ENCODE measurements at places on chromosomes 5 and 9.
A peak's percentile ranks its signal among the peaks of the same experiment; 100 is the strongest.

DNA sequence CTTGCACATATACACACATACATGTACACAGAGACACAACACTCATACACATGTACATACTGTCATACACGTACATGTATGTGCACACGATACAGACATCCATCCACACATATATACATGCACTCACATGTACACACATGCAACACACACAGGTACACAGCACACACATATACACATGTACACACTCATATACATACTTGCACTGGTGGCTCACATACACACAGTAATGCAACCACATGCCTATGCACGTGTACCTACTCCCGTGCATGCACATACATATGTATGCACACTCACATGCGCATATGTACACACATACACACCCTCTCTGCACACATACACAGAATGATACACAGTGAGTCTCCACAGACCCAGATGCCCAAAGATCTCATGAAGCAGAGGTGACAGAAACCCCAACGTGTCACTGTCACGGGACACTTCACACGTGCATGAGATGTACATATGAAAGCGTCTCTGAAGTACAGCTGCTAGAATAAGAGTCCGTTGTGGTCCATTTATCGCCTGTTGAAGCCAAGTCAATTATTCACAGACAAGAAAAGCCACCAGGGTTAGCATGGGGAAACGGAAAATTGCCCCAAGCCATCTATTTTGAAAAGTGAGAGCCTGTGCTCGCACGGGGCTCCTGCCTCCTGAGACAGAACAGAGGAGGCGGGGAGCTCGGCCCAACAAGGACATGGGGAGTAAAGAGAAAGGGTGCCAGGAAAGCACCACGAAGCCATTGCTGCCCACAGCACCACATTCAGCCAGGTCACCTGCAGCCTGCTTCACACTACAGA lies 24.9 kb downstream of the LPCAT1 start:
- DNase-seq = no peak

GRCh38 chr5:149961957-149962409 lies 1.4 kb downstream of the SLC26A2 start:
- peak; percentile 59 for DNase-seq

GRCh38 chr5:83337453-83338035 lies 134.0 kb upstream of the VCAN start:
- DNase-seq = no peak

DNA sequence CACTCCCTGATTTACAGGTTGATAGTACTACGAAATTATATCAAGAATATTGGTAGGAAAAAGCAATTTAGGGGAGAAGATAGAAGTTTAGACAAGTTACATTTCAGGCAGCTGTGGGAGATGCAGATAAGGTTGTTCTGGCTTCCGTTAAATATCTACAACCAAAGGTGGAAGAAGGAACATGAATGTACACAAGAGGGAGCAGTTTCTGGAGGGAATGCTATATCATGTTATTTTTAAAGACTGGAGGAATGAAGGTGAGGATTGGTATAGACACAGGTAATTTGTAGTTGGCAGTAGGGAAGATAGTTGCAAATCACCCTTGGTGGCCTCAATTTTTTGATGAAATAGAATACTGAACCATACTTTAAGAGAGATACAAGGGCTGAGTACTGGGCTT lies 187.3 kb upstream of the NMUR2 start:
- no peak for DNase-seq

DNA sequence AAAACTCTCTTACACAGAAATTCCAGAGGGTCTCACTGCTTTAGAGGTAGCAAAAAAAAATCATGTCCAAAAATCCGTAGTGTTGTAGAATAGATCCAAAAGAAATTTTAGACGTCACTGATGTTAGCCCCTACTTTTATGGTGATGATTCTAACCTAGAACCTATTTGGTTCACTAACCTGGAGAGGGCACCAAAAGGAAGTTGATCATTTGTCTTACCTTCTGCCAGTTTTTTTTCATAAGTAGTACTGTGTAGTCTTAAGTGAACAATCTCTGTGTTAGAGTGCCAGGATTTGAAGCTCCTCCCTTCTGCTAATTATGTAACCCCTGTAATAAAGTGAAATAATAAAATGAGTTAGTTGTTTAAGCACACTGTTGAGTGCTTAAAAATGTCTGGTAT lies 215.2 kb downstream of the SMARCA2 start:
- no peak for DNase-seq

GRCh38 chr5:72035831-72036230 lies 71.4 kb upstream of the MAP1B start:
- no peak for DNase-seq

DNA sequence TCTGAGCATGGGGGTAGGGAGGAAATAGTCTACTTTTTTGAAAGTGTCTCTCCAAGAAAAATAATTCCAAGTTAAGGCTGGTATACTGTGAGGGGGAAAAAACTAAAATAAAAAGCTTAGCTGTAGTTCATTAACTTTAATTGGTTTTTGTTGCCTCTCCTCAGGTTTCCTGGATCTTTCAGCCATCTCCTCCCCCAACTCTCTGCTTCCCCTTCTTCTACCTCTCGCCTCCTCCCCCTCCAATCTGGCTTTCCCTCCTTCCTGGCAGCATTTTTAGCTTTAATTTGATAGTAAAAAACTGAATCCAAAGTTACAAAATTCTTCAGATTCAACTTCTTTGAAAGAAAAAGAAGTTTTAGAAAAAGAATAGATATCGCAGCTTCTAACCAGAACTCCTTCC lies 462.6 kb downstream of the CETN3 start:
- DNase-seq = no peak

- no peak for DNase-seq
Observed at GRCh38 chr5:67142816-67143215, 53.8 kb downstream of the CD180 start.

GRCh38 chr9:78443946-78444345 lies 147.0 kb downstream of the PSAT1 start:
- DNase-seq = no peak

DNA sequence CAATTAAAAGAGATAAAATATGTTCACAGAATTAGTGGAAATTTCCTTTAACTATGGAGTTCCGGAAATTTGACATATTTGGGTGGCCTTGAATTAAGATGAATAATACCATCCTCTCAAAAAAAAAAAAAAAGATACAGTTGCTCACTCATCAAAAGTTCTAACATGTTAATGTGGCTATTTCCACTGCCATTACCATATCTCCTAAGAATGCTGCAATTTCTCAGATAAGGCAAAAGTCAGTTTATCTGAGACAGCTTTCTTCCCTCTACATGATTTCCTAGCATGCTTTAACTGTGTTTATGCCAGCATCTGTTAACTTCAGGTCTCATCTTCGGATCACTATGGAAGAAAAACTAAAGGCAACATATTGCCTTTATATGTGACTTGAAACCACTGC lies 2.6 kb downstream of the FASTKD3 start:
- DNase-seq = no peak

DNA sequence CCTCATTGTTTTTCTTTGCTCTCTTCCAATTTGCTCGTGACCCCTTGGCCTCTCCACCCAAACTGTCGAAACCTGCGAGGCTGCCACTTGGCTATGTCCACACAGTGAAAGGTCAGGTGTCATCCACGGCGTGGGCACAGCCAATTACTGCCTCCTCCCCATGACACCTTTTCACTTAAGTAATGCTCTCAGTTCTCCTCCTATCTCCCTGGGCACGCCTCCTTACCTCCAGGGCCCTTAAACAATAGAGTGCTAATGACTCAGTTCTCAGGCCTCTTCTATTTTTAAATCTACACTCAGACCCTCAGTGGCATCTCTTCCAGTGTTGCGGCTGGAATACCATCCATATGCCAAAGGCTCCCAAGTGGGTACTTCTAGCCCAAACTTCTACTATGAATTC lies 256.8 kb downstream of the ROR2 start:
- DNase-seq = no peak

DNA sequence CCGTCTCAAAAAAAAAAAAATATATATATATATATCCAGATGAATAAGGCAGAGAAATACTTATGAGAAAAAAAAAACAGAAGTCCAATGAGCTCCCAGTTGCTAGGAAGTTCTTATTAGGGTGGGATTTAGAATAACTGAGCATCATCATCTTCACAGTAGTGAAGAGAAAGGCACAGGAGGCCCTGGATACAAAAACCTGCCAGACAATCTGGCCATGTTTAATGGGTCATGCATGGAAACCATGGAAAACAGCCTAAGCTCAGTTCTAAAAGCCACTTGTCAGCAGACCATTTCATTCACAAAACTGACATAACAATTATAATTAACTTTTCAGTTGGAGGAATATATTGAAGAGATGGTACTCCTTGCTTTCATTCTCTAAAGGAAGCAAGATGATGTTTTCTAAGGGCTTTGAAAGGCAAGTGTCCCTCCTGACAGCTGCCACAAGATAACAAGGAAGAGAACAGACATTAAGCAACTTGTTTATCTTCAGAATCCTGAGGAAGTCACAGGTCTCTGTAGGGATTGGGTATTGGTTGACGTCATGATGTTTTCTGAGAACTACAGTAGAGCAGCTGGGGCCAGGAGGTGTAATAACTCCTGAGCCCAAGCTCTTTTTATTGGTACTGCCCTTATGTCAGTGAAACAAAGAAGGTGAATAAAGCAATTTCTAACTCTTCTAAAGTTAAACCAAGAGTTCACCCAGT lies 463.1 kb downstream of the DMAC1 start:
- DNase-seq = no peak

DNA sequence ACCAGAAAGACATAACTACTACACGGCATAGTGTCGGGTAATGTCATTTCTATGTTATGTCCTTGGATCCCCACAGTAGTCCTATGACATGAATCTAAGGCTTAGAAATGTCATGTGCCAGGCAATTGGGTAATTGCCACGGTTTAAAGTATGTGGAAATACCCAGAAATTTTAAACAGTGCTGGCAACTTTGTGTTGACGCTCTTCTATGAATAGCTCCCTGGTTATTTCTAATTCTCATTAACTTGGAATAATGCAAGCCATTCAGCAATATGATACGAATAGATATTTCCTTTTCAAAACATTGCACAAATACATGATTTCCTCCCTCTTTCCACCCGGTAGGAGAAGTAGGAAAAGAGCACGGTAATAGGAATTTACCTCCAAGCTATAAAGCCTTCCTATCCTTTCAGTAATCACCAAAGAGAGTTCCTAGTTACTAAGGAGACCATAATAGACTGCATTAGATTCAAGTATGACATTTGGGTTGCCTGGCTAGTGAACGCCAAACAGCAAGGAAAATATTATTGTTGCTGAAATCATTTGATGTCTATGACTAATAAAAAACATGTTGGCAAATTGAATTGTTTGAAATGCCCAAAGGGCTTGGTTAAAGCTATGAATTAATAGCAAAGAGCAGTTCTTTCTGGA lies 168.4 kb downstream of the CCDC192 start:
- DNase-seq = no peak

- DNase-seq = no peak
Observed at GRCh38 chr5:125194883-125195282, 448.4 kb upstream of the ZNF608 start.

GRCh38 chr5:57696825-57697570 lies 214.4 kb upstream of the ACTBL2 start:
- DNase-seq = no peak

DNA sequence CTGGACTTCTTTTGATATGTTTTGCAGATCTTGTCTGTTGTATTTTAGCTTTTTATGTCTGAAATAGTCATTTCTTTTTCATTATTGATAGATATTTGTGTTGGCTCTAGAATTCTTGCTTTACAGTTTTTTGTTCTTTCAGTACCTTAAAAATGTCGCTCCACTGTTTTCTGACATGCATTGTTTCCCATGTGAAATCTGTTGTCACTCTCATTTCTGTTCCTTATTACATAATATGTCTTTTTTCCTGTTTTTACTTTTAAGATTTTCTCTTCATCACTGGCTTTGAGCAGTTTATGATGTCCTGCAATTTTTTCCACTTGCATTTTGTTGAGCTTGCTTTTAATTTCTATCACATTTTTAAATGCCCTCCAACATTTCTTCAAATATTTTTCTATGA lies 270.4 kb upstream of the TARS1 start:
- DNase-seq = no peak

DNA sequence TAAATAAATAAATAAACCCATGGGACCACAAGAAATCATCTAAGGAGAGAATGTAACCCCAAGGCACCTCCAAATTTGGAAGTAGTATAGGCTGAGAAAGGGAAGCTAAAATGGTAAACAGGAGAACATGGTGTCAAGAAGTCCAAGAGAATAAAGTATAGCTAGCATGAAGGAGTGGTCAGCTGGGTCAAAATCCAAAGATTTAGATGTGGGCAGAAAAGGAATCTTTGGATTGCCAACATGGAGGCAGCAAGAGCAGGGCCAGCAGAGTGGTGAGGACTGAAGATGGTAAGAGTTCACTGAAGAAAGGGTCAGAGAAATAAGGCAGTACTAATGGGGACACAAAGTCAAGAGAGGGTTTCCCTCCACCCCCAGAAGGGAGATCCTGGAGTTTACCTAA lies 53.0 kb downstream of the TSSK1B start:
- DNase-seq = no peak

DNA sequence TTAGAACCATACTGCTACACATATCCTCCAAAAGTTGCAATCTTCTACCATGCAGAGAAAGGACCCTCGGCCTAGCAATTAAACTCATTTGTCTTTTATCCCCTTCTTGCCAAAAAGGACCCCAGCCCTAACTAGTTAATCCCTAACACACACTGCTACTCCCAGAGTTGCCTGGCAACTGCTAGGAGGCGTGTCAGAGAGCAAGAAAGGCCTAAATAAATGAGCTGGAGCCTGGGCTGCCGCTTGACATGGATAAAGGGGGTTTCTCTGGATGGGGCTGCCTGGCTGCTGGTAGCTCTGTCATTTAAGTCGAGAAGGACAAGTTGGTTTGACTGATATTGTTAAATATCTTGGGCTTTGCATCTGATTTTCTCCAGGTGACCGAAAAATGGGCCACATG lies 194.8 kb downstream of the CRB2 start:
- no peak for DNase-seq

DNA sequence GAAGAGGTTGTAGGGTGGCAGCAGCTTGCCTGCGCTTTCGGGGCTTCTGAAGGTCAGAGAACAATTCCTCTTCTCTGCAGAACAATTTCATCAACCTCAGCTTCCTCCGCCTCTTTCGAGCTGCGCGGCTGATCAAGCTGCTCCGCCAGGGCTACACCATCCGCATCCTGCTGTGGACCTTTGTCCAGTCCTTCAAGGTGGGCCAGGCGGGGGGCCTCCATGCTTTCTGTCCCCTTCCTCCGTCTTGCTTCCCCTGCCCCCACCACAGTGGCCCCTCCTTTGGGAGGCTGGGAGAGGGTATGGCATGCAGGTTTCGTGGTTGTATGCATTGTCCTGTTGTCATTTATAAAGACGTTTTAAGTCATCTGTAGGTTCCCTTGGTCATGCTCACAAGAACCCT lies 195.8 kb downstream of the CACNA1B start:
- no peak for DNase-seq

GRCh38 chr5:157555037-157555640 lies 20.4 kb downstream of the ADAM19 start:
- no peak for DNase-seq

DNA sequence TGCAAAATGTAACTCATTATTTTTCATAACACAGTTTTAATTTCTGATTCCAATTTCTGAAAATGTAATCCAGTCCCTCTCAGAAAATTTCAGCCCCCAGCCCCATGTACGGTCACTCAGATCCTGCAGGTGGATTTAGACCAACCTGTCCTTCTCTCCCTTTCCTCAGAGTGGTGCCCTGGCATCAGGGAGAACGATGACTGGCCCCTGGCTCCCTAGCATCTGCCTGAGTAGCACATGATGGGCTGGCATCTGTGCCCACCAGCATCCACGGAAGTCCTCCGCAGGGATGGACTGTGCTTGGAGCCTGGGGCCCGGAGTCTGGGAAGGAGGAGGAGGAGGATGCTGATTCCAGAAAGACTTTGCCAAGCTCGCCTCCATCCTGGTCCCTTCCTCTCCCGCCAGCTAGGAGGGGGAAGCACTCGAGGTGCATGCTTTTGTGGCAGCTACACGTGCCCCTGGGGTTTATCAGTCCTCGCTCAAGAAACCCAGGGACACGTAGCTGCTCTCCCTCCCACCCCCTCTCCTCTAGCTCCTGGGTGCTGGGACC lies 54.4 kb upstream of the RUFY1 start:
- no peak for DNase-seq
